ENCODE measurements at places on chromosomes 1 and 21.

DNA sequence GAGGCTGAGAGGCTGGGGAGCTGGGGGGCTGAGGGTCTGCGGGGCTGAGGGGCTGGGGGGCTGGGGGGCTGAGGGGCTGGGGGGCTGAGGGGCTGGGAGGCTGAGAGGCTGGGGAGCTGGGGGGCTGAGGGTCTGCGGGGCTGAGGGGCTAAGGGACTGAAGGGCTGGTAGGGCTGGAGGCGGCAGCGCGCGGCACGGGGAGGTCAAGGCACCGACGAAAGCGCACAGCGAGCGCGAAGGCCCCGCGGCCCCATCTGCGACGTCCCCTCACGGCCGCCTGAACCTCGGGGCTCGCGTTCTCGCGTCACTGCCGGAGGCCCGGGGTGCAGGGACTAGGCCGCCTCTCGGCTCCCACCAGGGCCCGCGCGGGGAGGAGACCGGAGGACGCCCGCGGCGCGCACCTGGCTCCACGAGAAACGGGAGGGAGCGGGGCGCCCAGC, 356 bp downstream of the INTS11 start:
- DNase-seq, result peak; percentile 95

DNA sequence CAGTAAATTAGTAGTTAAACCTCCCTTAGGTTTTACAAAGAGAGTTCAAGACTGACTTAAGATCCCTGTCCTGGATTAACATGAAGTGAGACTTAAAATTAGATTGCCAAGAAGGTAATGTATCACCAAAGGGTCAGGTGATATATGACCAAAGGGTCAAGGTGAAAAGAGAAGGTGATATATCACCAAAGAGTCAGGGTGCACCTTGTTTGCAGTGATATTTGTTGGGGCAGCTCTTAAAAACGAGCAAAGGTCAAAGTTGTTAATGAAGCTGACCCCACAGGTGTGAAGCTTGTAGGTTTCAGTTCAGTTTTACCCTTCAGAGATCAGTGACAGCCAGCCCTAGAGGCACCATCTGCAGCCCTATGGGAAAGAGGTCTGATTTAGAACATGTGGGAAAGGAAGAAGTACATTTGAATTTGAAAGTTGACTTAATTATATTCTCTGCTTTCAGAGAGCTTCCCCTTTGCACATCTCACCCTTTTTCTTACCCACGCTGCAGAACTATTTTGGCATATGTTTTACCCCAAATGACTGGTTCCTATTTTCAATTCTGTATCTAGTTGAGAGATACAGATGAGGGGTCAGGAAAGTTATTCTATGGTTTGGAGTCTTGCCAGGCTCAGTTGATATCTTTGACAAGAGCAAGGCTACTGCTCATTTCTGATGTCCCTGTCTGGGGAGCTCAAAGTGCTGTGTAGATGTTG, 170.8 kb downstream of the S1PR1 start:
- DNase-seq, result no peak

DNA sequence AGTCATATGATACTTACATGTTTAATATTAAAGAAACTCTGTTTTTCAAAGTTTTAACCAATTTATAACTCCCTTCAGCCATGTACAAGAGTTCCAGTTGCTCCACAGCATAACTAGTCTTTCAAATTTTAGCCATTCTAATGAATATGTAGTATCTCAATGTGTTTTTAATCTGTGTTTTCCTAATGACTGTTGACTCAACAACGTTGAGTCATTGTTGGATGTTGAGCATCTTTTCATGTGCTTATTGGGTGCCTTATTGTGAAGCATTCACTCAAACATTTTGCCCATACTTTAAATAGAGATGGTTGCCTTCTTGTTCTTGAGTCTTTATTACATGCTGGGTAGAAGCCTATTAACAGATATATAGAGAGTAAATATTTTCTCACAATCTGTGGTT, 240.2 kb upstream of the LYPLAL1 start:
- no peak for DNase-seq

GRCh38 chr1:26844424-26845196, 18.1 kb downstream of the ZDHHC18 start:
- no peak for DNase-seq

GRCh38 chr1:103025858-103026409, 82.4 kb downstream of the COL11A1 start:
- no peak for DNase-seq

DNA sequence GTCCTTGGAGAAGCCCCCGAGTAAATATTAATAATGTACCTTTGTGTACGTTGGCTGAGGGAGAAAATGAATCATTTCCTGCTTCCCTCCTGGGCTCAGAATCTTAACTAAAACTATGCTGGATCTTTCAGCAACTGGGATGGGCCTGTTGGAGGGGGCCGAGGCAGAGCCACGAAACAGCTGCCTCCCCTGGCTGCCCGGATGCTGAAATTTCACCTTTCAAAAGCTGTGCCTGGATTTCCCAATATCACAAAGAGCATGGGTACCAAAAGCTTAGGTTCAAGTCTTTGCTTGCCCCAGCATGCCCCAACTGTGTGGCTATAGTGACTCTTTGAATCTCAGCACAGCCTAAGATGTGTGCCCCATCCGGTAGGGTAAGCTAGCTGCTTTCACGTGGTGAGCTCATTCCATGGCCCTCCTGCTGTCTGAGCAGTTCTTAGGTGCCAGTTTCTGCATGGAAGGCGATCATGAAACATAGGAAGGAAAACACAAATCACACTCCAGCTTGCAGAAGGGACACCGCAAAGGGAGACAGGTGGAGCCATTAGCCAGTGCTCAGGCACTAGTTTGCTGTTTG, 473.5 kb downstream of the PTPRU start:
- no peak for DNase-seq

DNA sequence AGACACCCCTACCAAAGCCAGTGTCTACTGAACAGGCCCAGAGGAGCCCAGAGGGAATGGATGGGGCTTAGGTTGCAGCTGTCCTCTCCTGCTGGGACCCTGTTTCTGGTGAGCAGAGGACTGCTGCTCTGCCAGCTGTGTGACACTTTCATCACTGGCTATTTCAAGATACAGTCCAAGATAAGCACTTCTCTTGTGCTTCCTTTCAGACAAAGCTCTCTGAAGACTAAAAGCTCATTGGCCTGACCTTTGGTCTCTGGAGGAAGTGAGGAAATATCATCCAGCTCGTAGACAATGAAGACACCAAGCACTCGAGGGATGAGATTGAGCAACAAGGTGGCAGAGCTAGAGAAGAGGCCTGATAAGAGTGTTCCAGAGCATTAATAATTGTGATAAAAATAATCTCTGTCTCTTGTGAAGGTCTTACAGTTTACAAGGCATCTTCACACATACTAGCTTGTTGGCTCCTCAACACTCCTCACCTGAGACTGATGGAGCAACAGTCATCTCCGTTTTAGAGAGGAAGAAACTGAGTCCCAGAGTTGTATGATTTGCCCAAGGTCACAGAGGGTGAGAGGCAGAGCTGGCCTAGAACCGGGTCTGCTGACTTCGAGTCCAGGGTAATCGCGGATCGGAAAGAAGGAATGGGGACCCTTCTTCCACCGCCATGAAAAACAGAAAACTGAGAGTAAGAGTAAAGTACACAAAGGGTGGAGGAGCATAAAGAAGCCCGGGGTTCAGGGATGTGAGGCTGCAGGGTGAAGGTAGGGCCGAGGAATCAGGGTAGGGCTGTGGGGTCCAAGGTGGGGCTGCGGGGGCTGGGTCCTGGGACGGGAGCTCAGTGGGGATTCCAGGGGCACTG, 666 bp downstream of the PAFAH2 start:
- DNase-seq, result peak; percentile 77
